ENCODE measurements at places on chromosomes 6 and 20.

DNA sequence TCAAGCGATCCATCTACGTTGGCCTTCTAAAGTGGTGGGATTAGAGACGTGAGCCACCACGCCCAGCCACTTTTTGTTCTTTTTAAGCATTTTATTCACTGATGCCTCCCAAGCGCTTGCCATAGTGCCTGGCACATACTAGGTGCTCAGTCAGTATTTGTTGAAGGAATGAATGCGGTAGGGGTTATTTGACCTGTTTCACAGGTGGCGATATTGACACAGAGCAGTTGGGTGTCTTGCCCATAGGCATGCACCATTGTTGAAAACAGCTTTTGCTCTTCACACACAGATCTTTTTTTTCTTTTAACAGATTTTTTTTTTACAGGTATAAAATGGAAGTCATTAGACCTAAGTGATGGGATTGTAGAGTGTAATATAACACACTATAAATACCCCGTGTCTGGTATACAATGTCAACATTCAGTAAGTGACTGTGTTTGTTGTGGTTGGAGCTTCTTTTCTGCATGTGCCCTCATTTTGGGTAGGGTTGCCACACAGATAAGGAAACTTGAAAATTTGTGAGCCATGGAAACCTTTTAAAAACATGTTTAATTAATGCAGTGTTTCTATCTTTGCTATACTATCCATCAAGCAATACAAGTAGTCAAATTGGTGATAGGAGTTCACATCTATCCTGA lies 24.8 kb downstream of the RREB1 start:
- DNase-seq = no peak

DNA sequence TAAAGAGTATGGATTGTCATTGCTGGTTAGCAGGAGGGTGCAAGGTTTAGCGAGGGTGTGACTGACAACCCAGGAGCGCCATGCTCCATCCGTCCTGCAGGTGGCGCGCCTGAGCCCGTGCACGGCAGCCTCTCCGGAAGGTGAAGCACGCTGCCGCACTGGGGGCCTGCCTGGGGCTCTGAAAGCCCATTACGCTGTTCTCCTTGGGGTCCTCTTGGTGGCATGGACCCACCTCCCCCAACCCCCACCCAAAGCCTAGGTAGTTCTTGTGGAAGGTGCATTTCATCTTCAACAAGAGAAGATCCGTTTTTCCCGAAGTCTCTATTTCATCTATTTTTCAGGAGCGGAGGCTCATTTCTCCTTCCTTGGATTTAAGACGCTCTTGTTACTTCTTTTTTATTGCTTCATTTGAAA lies 197.4 kb upstream of the KCNG1 start:
- peak; percentile 64 for DNase-seq

DNA sequence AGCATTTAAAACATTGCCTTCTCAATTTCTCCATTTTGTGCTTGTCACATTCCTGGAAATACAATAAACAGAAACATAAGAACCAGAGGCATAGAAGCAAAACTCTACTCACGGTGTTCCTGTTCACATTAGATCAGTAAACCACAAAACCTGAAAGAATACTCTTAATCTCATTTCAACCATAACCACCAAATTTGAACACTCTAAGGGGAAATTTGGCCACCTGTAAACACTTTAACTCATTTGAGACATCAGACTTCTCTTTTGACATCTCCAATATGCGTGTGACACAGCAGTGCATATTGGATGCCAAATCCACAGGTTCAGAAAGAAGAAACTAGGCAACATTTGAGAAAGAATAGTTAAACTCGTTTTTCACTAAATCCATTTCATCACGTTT lies 153.8 kb upstream of the IRAK1BP1 start:
- DNase-seq = no peak

GRCh38 chr20:38393259-38393658 lies 41.9 kb downstream of the SNHG17 start:
- DNase-seq = no peak

- no peak for DNase-seq
Observed at GRCh38 chr6:36443471-36444428, 950 bp downstream of the KCTD20 start.

GRCh38 chr6:31814677-31815024 lies 432 bp downstream of the HSPA1L start:
- DNase-seq = peak; percentile 56

- DNase-seq = no peak
Observed at GRCh38 chr6:107624541-107624940, 134.6 kb downstream of the SOBP start.

GRCh38 chr20:35643045-35643444 lies 21.7 kb downstream of the CPNE1 start:
- DNase-seq = no peak

- DNase-seq = no peak
Observed at GRCh38 chr6:90730151-90730673, 143.3 kb upstream of the MAP3K7 start.

DNA sequence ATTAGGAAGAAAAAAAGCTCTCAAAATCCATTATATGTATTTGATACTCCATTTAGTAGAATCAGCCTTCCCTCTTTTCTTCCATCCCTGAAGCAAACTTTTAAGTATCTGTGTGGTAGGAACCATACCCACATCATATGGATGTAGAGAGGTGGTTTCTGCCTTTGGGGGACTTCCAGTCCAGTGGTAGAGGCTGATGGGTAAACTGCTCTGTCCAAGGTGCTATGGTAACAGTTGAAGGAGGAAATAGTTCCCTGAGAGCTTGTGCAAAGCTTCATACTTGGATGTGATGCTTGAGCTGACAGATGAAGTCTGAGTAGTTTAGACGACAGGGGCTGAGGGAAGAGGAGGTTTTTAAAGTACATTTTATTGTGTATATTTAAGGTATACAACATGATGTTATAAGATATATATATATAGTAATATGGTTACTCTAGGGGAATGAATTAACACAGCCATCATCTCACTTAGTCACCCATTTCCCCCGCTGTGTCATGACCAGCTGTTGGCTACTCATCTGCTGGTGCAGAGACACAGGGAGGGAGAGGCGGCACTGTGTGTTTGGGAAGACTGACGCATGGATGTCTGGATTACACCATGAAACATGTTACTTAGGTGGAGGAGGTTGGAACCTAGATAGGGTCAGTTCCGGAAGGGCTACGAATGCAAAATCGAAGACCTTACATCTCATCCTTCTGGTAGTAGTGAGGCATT lies 185.2 kb downstream of the FARS2 start:
- DNase-seq = no peak

DNA sequence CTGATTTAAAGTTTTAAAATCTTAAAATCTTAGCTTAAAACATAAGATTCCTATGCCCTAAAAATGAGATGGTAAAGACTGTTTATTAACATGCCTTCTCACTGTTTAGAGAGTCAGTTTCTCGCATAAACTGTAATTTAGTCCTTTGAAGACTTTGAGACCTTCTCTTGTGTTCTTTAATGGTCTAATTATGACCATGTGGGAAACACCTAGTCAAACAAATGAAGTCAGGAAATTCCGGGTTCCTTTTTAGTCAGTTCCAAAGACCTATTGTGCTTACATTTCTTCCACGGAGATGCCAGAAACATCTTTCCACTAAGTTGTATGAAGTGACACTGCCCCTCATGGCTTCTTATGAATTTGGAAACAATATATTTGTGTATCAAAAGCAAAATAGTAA lies 64.2 kb upstream of the KIF25 start:
- no peak for DNase-seq

GRCh38 chr6:132270726-132271402 lies 130.4 kb downstream of the MOXD1 start:
- no peak for DNase-seq

DNA sequence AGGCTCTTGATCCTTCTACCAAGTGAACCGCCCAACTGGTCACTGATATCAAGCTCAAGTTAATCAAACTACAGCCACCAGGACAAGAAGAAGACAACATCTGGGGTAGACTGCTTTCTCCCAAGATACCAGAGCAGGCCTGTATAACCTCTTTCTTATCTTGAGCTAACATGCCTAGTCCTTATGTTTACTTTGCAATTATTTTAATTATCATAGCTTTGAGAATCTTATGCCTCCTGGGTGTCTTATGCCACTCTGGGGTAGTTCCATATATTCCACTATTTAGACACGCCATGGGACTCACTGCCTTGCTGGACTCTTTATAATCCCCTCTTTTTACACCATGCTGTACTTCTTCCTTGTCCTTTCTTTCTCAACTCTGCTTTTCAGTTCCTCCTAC lies 41.5 kb upstream of the ECI2 start:
- DNase-seq = no peak

DNA sequence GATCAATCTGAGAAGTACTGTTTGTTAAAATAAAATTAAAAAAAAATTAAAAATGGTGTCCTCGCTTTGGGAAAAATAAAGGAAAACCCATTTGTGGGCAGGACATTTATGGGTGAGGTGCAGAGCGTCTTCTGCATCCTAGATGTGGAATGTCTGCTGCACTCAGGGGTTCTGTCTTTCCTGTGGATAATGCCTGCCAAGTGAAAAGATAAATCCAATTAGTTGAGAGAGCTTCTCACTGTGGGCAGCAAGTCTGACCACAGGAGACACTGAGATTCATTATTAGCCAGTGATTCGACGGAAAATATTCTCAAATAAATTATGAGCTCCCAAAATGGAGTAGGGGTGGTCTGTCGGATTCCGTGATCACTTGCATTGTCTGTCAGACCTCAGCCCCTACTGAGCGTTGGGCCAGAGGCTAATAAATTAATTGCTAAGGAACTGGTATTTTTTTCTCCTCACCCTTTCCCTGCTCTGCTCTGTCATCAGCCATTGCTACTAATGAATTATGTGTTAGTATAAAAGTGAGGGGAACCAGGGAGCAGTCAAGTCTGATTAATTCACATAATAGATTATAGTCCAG lies 10.0 kb downstream of the GMPR start:
- DNase-seq = no peak

- DNase-seq = no peak
Observed at GRCh38 chr6:11622156-11622555, 84.6 kb downstream of the TMEM170B start.

- DNase-seq = no peak
Observed at GRCh38 chr6:25232479-25232878, 46.7 kb upstream of the CARMIL1 start.
